ENCODE measurements at places on chromosomes 2 and 18.

- no peak for DNase-seq
Observed at GRCh38 chr2:119208791-119209203, 14.8 kb upstream of the STEAP3 start.

DNA sequence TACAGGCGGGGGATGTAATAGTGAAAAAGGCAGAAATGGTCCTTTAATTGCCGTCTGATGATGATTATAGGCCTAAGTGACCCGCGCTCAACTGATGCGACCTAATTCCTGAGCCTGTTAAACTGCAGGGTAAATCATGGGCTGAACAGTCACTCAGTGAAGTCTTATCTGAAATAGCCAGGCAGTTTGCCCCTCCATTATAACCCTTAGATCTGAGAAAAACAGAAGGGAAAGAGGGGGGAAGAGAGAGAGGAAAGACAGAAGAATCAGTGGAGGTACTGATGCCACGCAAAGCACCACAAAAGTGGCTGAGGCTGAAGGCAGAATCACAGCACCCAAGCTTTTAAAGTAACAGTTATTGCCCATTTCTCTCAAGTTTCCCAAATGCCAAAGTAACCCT is 73.1 kb upstream of the DNMT3A start:
- DNase-seq = no peak

DNA sequence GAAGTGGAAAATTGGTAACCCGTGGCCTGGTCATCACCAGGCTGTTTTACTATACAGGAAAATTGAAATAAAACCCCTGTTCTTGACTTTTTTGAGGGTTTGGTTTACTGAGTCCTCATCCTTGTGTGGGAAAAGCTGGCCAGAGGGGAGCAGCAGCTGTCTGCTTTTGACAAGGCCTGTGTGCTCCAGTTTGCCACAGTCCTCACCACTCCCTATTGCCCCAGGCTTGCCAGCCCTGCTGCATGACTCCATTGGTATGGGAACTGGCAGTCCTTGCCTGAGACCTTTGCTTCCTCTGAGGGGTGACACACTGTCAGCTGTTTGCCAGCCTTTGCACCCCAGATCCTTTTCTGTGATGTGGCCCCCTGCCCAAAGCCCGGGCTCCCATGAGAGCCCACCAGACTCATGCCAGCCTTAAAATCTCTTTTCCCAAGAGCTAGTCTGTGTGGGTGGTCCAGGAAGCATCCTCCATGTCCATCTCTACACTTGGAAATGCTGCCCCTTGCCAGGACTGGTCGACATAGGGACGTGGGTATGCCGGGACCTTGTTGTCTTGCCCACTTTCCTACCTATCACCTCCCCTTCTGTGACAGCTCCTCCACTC is 39.0 kb downstream of the GLI2 start:
- no peak for DNase-seq

DNA sequence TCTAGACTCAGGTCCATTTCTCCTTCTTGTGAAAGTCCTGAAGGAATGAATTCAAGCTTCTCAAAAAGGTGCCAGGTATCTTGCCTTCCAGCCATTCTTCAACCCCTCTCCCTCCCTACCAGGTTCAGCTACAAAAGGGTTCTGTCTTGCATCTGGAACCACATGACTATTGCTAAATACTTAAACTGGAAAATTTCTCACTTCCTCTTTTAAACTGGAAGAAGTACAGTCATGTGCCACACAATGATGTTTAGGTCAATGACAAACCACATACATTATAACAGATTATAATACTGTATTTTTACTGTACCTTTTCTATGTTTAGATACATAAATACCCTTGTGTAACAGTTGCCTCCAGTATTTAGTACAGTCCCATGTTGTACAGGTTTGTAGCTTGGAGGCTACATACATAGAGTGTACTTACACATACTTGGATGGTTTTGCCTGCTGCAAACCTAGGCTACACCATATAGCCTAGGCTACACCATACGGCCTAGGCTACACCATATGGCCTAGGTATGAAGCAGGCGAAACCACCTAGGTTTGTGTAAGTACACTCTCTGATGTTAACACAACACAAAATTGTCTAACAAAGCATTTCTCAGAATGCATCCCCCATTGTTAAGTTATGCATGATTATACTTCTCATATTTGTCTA is 142.0 kb upstream of the DNMT3A start:
- DNase-seq = no peak

DNA sequence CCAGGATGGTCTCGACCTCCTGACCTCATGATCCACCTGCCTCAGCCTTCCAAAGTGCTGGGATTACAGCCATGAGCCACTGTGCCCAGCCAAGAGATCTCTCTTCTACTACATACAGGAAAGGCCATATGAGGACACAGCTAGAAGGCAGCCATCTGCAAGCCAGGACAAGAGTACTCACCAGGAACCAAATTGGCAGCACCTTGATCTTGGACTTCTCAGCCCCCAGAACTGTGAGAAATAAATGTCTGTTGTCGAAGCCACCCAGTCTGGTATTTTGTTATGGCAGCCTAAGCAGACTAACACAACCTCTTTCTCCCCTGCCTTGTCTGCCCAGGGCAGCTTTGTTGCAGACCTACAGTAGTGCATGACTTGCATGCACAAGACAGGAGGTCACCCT is 211.3 kb upstream of the HAAO start:
- DNase-seq = no peak

DNA sequence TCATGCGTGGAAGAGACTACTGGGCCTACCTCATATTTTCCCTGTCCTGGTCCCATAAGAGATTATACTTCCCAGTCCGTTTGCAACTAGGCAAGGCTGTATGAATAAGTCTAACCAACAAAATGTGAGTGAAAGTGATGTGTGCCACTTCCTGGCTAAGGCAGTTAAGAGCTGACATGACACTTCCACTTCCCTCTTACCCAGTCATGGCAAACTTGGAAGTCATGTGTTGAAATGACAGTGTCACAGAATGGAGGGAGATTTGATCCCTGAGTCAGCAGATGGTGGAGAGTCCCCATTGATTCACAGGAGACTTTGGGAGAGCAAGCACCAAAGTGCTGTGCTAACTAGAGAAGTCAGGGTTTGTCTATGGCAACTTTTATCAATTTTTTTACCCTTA is 36.4 kb downstream of the TACR1 start:
- DNase-seq = no peak

GRCh38 chr2:45936623-45936979 is 285.1 kb downstream of the PRKCE start:
- no peak for DNase-seq

- no peak for DNase-seq
Observed at GRCh38 chr18:32469190-32469651, 1.5 kb downstream of the GAREM1 start.

DNA sequence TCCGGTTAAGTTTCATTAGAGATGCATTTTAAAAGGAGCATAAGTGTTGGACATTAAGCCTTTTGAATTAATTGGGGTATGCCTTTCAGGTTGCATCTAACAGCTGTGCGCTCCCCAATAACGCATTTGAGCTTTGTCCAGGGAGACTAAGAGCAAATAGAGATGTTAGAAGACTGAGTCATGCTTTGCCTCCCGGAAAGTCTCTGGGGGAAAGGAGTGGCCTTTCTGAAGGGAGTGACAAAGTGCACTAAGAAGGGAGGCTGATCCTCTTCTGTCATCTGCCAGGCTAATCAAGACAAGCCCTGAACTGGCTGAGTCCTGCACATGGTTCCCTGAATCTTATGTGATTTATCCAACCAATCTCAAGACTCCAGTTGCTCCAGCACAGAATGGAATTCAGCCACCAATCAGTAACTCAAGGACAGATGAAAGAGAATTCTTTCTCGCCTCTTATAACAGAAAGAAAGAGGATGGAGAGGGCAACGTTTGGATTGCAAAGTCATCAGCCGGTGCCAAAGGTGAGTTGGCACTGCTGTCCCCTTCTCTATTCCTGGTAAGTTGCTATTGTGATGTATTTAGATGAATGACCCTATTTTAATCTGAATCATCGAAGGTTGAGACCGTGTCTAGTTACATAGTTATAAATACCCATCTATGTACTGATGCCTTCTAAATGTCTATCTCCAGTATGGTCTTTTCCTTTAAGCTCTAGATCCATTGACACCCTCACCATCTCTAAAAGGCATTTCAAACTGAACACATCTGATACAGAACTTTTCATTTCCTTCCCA is 12.1 kb downstream of the TTL start:
- DNase-seq = no peak

Data from AG04450 (cell line).